Naive thymus-derived CD8-positive, alpha-beta T cell (primary cell): ENCODE measurements at places on chromosomes 13 and 19. TPM values are rescaled to one million over a fixed set of nuclear protein-coding genes. Genes with fewer than 3 reads are reported as not detected.
A peak's percentile ranks its signal among the peaks of the same experiment; 100 is the strongest.

- no peak for DNase-seq
Observed at GRCh38 chr13:109955598-109955997, 169.2 kb upstream of the IRS2 start.

DNA sequence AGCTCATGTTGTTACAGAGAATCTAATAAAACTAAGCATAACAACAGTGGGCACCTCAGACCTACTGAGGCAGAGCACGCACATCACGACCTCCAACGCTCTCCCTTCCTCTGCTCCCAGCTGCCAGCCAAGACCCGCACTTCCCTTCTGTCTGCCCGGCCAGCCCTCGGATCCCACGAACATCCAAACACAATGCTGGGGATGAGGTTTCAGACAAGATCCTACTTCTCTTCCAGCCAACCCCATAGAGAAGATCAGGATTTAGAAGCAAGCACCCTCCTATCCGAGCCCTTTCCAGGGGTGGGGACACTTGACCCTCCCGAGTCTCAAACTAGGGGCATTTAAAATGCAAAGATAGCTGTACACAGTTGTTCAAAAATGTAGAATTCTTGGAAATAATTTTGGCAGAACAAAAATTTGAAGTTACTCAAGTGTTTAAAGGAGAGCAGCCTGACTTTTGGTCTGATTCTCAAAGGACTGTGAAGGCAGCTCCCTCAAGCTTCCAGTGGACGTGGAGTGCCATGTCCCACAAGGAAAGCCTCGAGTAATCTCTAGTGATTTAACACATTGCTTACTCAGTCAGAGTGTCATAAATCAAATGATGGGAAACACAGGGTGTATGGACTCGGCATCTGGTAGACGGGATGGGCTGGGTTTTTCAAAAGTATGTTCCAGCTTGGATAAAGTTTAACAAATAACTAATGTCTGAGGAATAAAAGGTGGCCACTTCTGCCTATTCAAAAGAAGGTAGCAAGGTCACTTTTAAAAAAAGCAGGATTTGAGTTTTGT lies 32.8 kb downstream of the ANKRD10 start:
- no peak for DNase-seq

GRCh38 chr19:50046649-50047503 lies 21.1 kb downstream of the ZNF473 start:
- DNase-seq: peak; percentile 47

DNA sequence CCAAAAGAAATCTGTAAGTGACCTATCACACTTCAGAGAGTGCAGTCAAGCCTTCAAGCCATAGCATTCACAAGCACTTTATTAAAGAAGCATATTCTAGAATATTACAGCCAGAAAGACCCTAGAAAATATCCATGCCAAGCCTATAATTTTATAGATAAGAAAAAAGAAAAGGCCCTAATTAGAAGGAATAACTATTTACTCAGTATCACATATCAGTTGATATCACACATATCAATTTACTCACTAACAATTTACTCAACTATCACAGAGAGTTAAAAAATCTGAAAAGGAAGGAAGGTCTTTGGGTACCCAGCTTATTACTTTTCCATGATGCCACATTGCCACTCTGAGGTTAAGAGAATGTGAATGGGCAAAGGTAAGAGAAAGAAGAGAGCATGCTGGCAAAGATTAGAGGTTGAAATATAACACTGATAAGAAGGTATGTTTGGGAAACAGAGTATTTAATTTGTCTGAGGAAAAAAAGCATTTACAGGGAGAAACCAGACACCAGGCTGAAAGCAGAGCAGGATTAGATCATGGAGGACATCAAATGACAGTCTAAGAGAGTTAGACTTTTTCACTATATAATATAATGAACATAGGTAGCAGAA lies 186.2 kb downstream of the VWA8 start:
- no peak for DNase-seq

DNA sequence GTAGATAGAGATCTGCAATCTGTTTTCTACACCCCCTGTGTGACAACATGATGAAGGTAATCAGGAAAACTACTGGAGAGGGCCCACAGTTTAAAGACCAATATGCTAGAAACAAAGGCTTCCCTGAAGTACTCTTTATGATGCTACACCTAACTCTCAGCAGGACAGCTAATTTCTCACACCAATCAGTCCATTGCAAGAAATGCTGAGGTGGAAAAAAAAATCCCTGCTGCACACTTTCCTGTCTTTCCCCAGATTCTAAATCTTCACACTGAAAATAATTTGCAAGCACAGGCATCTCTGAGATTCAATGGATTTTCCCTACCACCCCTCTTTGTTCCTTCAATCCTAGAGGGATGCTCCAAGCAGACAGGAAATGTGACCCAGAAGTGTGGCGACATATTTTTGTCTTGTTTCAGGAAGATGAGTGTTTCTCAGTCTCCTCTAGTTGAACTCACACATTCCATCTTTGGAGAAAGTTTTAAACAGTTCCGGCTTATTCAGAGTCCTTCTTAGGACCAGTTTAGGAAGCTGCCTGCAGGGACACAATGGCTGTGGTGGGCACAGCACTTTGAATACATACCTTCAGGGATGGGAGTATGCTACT lies 671.6 kb downstream of the DIAPH3 start:
- no peak for DNase-seq

DNA sequence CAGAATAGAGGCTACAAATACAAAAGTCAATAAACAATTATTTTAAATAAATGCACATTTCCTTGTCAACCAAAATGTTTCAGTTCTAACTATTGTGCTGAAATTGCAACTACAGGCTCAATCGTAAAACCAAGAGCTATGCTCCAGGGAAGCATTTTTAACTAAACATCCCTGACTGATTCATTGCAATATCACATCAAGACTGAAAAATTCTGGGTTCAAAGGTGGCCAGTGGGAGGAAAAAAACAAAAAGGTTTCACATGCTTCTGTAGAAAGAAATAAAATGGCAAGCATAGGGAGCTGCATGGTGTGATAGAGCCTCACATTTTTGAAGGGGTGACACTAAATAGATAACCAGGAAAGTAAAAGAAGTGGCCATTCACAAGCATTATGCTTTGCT lies 862.8 kb downstream of the PCDH9 start:
- no peak for DNase-seq

DNA sequence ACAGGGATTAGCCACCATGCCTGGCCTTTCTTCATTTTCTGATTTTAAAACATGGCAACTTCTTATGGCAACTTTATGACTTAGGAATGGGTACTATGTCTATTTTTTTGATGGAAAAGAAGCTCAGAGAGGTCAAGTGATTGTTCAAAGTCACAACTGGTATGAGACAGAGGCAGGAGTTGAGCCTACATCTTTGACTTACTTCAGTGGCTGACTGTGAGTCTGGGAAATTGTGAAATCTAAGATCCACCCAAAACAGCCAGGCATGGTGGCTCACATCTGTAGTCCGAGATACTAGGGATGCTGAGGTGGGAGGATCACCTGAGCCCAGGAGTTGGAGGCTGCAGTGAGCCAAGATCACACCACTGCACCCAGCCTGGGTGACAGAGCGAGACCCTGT lies 2.4 kb upstream of the ACTL9 start:
- DNase-seq: no peak

DNA sequence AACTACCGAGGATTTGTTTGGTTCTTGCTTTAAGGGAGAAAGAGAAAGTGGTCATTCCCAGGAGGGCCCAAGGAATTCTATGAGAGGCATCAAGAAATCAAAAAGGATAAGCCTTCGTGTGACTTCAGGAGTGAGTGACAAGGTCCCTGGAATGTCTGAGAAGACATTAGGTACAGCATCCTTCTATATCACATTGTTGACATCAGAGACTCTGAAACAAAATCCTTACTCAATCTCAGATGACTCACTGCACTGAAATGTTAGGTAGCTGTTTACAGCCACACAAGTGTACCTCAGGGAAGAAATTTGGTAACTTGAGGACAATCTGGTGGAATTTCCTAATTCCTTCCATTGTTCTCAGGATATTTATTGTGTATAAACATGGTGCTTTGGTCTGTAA lies 7.9 kb upstream of the LGALS14 start:
- DNase-seq: no peak

Gene CD33
- total RNA-seq: not detected

Gene SLC25A41
- total RNA-seq: 0.62 TPM

Gene ADGRE1
- total RNA-seq: 2.3 TPM

Gene ELF1
- 184 TPM for total RNA-seq

Gene ATP1A3
- total RNA-seq: 3.4 TPM
